Spinal cord (tissue), 10 donors: ENCODE measurements at places on chromosomes 4 and X.
A peak's percentile ranks its signal among the peaks of the same experiment; 100 is the strongest.

DNA sequence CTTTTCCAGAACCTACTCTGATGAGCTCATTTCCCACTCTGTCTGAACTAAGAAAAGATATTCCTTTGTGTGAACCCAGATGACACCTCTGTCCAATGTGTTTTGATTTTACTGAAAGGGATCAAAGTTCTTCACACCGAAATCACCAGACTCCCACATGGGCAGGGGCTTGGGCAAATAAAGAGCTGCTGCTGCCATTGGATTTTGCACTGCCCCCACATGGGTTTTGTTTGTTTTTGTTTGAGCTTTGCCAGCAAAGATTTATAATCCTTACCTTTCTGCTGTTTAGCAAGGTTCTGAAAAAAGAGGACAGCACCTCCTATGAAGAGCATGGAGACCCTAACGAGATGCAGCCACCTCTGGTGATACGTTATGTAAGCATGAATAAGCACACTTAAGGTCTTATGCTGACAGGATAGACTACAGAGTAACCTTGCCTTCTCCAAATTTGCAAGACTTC, 44.3 kb downstream of the HSD17B13 start:
- no peak for DNase-seq

DNA sequence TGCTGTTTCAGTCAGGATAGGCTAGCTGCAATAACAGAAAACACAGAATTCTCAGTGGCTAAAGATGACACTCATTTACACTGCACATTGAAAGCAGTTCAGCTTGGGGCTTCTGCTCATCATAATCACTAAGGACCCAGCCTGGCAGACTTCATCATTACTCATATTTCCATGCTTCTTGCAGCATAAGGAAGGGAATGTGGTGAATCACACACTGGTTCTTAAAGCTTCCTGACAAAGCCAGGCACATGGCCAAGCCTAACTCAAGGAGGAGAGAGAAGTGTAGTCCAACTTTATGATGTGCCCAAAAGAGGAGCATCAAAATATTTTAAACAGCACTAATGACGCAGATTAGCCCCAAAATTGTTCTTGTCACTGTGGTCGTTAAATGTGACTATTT, 186.5 kb downstream of the BANK1 start:
- peak; percentile 68 for DNase-seq

DNA sequence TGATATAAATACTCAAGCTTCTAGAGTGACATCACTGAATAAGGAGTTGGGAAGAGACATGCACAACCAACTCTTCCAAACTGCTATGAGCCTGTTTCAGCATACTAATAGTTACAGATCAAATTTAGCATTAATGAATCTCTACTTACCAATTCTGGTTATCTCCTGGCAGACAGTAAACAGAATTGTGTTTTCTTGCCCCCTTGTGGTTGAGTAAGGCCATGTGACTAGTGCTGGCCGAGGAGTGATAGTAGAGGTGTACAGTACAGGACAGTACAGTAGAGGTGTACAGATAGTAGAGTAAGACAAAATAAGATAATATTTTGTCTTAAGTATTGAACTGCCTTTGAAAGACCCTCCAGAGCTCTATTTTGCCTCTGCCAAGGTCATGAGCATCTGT, 681.4 kb downstream of the GABRG1 start:
- no peak for DNase-seq

DNA sequence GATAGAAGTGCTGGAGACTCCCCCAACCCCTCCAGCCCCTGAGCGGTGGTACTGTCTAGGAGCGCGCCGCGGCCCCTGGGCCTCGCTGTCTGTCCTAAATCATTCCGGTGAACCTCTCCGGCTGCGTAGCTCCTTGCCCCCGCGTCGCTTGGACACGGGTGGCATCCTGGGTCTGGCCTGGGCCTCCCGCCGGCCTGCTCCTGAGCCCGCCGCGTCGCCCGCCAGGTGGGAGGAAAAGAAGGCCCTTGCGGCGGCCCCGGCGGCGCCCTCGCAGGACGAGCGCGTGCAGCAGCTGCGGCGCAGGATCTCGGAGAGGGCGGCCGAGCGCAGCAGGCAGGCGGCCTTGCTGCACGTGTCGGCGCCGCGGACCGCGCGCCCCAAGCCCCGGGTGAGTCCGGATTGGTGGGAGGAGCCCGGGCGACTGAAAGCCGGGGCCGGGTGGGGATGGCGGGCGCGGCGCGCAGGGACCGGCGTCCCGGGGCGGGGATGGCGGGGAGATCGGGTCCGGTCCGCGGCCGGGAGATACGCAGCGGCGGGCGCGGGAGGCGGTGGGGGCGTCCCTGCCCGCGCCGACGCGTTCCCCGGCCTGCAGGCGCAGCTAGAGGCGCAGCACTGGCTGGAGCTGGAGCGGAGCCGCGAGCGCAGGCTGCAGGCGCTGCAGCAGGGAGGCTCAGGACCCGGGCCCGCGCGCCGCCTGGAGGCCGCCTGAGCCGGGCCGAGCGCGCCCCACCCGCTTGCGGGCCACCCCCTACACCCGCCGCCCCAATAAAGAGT, 6.5 kb upstream of the RNF4 start:
- peak; percentile 51 for DNase-seq

DNA sequence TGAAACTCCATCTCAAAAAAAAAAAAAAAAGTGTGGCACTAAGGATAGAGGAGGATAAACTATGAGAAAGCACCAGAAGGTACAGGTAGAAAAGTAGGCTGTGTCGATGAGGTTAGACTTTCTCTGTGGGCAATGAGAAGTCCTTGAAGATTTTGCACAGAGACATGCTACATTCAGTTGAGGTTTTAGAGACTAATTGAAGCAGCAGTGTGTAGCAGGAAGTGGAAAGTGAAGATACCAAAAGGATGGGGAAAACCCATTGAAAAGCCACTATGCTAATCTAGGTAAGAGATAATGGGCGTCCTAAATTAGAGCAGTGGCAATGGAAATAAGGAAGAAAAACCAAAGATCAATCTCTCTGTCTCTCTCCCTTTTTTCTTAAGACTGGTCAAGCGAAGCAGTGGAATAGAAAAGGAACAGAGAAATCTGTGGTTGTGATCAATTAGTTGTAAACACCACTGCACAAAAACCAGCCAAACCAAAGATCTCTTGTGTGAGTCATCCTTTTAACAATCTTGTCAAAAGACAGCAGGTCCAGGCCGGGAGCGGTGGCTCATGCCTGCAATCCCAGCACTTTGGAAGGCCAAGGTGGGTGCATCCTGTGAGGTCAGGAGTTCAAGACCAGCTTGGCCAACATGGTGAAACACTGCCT, 3.5 kb downstream of the SPINK2 start:
- no peak for DNase-seq

DNA sequence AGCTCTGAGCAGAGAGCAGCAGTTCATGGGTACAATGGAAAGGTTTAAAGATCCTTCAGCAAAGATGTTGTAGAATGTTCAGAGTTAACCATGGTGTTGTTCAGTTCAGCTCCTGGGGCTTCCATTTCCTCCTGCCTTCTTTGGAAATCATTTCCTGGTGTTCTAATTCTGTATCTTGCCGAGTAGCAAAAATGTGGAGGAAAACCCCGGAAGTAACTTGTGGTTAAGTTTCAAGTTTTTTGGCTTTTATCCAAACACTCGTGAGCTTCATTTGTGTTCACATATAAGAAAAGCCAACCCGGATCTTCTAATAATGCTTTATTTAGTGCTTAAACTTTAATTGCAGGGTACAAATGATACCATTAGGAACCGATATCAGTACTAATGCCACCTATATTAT, 33.6 kb upstream of the ARX start:
- no peak for DNase-seq

GRCh38 chrX:115425359-115425758, 135.6 kb upstream of the PLS3 start:
- DNase-seq = no peak

DNA sequence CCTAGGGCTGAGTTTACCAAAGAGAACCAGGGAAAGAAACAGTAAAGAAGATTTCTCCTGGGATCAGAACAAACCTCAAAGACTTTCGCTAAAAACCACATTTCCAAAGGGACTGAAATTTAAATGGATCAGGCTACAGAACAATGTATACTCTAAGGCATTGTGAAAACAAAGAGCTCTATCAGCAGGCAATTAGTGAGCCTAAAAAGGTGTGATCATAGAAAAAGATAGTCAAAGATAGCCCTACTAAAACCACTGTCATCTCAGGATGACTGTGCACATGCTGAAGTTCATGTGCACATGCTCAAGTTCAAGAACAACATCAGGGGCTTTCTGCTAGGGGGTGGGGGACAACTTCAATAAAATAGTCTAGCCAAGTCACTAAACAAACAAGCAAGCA, 12.9 kb upstream of the SMIM10L2A start:
- DNase-seq = no peak

GRCh38 chrX:102712981-102713625, 855 bp downstream of the GPRASP2 start:
- DNase-seq = peak; percentile 30

DNA sequence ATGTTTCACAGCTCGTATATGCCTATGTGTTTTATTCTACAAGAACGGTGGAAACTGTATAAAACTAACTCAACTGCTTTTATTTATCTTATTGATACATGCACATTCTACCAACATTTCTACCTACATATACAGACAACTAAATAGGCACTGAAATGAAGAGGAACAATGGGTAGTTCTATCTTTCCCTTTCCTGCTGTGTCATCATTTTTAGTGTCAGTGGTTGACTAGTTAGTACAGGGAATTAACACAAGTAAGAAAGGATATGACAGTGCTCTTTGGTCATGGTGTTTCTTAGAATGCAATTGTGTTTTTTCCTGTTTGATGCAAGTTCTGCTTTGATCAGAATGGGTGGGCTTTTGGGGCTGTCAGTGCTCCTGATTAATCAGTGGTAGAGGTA, 293.8 kb upstream of the CTSO start:
- no peak for DNase-seq

GRCh38 chrX:123108513-123109427, 75.3 kb upstream of the GRIA3 start:
- DNase-seq = no peak

- DNase-seq = peak; percentile 5
Measured at GRCh38 chrX:54695231-54695630, 102.8 kb downstream of the ITIH6 start.

DNA sequence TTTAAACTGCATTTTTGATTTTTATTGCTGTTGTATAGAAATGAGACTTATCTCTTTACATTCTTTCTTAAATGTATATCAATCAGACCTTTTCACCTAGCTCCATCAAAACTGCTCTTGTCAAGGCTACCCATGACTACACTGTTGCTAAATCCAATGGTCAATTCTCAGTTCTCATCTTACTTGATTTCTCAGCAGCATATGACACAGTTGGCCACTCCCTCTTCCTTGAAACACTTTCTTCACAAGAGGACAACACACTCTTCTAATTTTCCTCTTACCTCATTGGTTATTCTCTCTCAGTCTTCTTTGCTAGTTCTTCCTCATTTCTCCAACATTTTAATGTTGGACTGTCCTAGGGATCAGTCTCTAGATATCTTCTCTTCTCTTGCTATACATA, 94.1 kb upstream of the CITED1 start:
- no peak for DNase-seq

GRCh38 chr4:108384544-108384943, 215.8 kb upstream of the LEF1 start:
- no peak for DNase-seq

GRCh38 chr4:77196866-77197265, 39.9 kb downstream of the CCNG2 start:
- DNase-seq = no peak

DNA sequence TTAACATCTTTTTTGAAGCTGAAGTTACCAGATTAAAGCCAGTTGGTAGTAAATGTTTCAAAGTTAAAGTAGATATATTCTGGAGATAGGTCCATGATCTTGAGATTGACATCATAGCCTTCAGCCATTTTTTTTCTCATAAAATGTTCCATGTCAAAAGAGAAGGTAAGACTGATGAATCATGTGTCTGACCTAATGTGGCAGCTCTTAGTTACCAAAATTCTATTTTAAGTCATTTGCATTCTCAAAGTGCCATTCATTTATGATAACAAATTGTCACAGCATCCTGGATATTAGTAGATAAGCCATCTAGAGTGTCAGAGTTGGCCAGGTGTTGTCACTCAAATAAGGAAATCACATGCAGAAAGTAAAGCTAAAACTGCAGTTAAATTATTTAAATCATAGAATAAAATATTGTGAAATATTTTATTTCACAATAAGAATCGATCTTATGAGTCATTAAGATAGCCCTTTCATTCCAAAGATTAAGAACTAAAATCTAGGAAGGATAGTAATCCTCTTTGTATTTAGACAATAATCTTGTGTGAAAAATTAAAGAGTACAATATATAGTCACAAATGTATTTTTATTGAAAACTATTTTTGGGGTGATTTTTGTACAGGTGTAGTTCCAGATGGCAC, 65.7 kb upstream of the ADAD1 start:
- no peak for DNase-seq

- no peak for DNase-seq
Measured at GRCh38 chrX:53281963-53282695, 745 bp upstream of the IQSEC2 start.

DNA sequence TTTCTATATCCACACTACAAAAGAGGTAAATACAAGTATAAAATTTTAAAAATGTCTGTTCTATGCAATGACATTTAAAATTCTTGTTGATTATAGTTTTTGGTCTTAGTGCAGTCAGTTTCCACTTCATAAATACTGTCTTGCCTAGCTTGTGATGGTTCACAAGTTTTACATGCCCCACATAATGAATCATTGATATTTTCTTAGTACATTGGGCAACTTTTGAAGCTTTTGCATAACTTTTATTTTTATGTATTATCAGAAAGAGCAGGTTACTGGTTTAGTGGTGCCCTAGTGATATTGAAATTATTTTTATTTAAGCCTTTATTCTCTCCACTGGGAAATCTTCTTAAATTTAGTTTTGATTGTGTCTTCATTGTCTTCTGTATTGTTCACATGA, 388.0 kb downstream of the CCSER1 start:
- no peak for DNase-seq

GRCh38 chr4:87002682-87003043, 67.9 kb downstream of the AFF1 start:
- no peak for DNase-seq

DNA sequence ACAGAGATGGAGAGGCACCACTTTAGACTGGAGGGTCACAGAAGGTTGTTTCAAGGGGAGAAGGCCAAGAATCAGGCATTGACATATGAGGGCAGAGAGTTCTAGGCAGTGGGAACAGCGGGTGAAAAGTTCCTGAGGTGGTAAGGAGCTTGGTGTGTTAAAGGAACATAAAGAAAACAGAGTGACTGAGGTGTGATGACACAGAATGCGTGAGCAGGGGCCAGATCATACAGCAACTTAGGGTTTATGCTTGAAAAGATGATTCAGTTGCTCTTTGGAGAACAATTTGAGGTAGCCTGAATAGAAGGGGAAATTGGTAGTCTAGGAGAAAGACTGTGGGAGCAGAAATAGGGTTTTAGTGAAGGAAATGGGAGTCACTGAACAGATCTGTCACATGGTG, 179.2 kb downstream of the AMELX start:
- no peak for DNase-seq

DNA sequence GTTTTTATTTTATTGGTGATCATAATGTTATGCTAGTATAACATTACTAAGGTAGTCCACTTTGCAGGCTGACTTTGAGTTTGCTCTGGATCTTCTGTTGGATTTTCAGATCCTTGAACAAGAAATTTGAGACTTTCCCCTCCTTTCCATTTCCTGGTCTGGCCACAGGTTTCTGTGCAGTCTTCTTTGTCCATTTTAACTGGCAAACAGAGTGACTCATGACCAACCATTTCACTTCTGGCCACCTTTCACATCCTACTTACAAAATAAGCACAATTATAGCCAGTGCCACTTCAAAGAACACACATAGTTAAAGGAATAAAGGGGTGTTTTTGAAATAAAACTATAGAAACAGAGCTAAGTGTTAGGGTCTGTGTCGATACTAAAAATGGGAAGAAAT, 8.4 kb downstream of the ANK2 start:
- no peak for DNase-seq
